ENCODE measurements at places on chromosomes 13 and 19.

- DNase-seq, result no peak
Measured at GRCh38 chr13:90800082-90800746, 547.3 kb upstream of the MIR17HG start.

DNA sequence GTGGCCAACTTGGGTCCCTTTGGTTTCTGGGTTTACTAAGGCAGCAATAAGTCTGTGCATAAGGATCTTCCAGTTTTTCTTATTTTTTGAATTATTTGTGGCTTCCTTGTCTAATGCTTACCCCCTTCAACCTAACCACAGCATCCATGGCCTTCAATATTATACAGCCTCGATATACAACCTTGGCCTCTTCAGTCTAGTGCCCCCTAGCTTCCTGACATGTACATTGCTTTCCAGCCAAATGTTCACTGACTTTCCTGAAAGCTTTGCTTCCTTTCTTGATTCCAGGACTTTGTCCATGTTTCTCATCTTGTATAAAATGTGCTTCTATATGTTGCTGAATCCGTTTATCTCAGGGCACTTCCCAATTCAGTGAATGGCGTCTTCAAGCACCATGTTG, 310.1 kb downstream of the OLFM4 start:
- no peak for DNase-seq

GRCh38 chr13:96020155-96020575, 33.0 kb downstream of the UGGT2 start:
- DNase-seq, result no peak

- DNase-seq, result no peak
Measured at GRCh38 chr19:3976495-3977241, 5.8 kb upstream of the DAPK3 start.

DNA sequence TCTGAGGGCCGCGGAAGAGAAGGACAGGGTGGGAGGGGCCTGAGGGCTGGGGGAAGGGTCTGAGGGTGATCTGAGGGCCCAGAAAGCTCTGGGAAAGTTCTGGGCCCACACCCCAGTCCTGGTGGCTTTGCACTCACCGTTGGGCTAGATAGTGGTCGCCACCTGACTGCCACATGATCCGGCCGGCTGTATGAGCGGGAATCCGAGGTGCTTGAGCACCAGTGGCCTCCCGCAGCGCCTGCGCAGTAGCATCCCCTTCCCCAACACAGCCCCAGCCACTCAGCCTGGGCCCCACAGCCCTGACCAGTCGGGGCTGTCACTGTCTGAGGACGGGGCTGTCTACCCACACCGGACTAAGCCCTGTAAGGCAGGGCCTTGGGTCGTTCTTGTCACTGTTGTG, 15.0 kb downstream of the PRODH2 start:
- no peak for DNase-seq

DNA sequence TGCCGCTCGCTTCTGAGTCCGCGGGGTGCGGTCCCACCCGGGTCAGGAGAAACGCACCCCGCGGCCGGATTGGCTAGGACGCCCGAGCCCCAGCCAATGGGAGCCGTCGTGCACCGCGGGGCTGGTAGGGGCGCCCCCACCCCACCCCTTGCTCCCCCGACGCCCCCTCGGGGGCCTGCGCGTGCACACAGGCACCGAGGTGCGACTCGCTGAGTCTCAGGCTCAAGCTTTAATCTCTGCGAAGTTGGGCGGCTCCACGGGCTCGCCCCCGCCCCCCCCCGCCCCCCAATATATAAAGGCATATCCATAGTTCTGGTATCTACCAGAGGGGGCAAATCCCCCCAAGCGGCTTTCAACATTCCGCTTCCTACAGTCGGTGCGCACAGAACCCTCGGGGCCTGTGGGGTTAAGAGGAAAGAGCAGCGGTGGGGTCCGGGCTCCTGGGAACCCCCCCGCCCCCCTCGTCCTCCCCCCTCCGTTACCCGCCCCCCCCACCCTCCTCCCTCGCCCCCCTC, at the start of gene COX6B2:
Gene COX6B2 (minus strand): TSS at position 22 of the 515 bp plus-strand sequence. CDS start 198 bp downstream, outside the sequence.
- no peak for DNase-seq

- no peak for DNase-seq
Measured at GRCh38 chr13:99276706-99277105, 18.5 kb upstream of the GPR18 start.

DNA sequence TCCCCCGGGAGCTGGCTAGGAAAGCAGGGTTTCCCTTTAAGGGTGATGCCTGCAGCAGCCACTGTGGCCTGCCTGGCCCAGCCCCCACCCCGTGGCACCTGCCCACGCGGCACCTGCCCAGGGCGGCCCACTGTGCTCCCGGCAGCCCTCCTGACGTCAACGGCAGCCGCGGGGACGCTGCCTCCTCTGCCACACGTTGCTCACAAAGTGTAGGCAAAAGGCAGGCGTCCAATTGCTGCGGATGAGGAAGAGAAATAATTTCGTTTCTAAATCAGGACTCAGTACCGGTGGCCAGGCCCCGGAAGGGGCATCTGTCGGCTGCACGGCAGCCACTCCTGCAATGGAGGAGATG, 122.3 kb downstream of the URI1 start:
- no peak for DNase-seq

DNA sequence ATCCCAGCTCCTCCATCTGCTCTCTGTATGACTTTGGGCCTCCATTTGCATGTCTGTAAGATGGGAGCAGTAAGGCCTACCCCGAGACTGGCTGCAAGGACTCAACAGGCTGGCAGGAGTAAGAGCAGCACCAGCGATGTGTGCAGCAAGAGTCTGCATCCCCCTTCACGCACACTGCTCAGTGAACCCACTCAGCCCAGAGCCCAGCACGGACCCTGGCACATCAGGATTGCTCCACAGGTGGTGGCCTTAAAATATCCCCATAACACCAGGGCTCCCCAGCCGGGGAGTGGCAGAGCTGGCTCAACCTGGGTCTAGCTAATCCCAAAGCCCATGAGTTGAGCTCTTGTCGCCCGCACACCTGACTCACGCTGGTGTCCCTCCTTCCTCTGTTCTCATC, 23.4 kb downstream of the VRK3 start:
- no peak for DNase-seq

GRCh38 chr19:49120868-49121267, 1.5 kb downstream of the PPFIA3 start:
- DNase-seq, result no peak
